ENCODE measurements at places on chromosomes 3 and 15.
A peak's percentile ranks its signal among the peaks of the same experiment; 100 is the strongest.

DNA sequence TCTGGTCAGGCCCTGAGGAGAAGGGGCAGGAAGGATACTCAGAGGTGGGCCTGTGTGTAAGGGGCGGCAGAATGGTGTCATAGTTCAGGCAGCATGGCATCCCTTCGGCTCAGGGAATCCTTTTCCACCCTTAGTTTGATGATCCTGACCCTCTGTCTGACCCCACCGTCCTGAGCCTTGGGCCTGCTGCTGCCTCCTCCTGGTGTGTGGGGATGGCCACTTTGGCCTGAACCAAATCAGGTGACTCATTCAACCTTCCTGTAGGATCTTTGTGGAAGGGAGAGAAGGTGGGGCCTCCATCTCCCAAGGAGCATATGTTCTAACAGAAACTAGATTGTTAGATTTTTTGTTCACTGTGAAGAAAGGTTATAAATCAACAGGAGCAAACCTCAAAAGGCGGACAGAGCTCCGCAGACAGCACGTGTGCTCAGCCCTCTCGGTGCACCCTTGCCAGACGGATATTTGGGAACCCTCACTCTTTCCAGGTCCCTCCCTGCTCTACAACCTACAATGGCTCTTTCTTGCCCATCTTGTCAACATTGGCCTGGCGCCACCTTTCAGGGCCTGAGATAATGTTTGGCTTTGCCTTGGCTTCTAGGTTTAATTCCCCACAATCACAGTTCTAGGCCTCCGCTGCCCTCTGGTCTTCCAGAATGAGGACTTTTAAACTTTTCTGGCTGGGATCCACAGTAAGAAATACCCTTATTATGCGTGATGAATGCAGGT lies 21.7 kb downstream of the THSD4 start:
- no peak for DNase-seq

GRCh38 chr3:158918008-158918407 lies 116.2 kb downstream of the MFSD1 start:
- DNase-seq: peak; percentile 22

- no peak for DNase-seq
These were observed 2.8 kb downstream of the FYCO1 start for GRCh38 chr3:45992821-45993221.

GRCh38 chr3:170144437-170144843 lies 37.1 kb downstream of the PHC3 start:
- DNase-seq: peak; percentile 50

DNA sequence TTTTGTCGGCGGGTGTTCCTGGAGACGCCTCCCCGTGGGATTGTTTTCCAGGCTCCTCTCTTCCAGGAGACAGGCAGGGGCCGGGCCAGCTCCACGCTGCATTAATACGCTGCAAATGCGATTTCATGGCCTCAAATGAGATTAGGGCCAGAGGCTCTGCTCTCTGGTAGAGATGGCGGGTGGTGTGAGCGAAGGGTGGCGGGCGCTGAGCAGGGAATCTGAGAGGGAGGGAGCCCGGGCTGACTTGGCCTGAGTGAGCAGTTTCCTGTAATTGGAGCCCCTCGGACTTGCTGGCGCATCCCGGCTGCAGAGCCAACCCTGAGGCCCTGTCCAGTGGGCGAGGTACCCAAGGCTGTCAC lies 7.4 kb upstream of the CCDC33 start:
- DNase-seq: no peak

GRCh38 chr3:78322780-78323179 lies 1282.9 kb downstream of the ROBO2 start:
- no peak for DNase-seq

DNA sequence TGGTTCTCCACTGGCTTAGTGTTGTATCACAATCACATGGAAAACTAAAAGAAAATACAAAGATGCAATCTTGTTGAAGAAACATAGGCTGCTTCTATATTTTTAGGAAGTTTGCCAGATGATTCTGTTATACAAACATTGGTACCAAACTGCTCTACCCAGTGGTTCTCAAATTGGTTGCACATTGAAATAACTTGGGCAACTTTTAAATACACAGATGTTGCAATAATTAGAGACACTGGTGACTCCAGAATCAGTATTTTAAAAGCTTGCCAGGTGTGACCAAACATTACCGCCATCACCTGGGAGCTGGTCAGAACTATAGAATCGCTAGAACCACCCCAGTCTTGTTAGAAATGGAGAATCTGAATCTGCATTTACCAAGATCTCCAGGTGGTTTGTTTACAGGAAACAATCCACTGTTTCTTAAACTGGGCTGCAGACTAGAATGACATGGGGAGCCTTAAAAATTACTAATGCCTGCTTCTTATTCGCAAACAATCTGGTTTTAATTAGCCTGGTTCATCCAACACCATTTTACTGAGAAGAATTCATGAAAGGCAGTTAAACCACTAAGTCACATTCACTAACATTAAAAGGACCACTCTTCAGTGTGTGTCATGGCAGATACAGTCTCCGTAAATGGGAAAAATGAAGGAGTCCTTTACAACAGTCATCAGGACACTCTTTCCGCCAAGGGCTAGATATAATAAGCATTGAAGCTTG lies 76.5 kb downstream of the ACAP2 start:
- DNase-seq: no peak

- no peak for DNase-seq
These were observed 93.0 kb downstream of the NECTIN3 start for GRCh38 chr3:111164621-111165020.

DNA sequence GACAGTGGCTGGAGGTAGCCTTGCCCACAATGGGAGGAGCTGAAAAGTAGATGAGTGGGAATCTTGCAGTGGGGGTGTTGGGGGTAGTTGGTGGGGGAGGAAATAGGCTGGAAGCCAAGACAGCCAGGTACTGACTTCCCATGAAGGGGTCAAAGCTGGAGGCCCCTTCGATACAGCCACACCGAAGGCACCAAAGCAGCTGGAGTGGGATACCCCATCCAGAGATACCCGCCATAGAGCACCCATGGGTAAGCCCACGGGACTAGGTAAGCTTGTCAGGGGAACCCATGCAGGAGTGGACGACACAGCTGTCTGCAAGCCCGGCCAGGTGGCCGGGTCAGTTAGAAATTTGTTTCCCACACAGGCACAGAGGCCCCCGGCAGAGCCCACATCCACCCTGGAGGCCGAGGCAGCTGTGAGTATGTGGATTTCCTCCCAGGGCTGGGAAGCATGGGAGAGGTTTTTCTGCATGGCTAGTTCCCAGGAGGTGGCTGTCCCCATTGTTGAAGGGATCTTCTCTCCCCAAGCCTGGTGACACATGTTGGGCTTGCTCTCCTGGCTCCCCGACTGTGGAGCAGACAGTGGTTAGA lies 28.6 kb downstream of the PRR23E start:
- no peak for DNase-seq

GRCh38 chr3:12356175-12356574 lies 67.3 kb downstream of the PPARG start:
- no peak for DNase-seq

DNA sequence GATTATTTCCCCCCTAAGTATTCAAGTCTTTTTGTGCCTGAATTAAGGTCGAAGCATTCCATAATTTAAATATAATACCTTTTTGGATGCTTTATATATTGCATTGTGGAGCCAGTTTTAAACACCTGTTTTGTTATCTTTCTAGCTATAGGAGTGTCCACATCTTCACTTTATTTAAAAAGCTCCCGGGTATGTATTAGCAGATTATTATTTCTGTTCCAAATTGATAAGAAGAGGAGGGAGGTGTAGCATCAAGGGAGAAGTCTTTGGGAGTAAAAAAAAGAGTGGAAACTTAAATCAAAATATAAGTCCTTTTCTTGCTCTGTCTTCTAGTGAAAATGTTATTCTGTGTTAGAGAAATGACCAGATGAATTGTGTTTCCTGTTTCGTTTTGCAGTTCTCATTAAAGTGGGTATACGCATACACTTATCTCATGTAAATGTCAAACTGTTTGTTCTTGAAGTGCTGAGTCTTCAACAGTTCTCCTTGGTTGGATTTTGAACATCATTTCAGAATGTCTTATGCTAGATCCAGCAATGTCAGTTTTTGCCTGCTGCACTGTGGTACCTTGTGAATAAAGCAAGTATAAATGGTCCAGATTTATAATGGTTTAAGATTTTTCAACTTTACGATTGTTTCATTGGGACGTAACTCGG lies 105.8 kb downstream of the FNDC3B start:
- peak; percentile 64 for DNase-seq

- DNase-seq: no peak
These were observed 45.4 kb downstream of the BTD start for GRCh38 chr3:15646851-15647511.

DNA sequence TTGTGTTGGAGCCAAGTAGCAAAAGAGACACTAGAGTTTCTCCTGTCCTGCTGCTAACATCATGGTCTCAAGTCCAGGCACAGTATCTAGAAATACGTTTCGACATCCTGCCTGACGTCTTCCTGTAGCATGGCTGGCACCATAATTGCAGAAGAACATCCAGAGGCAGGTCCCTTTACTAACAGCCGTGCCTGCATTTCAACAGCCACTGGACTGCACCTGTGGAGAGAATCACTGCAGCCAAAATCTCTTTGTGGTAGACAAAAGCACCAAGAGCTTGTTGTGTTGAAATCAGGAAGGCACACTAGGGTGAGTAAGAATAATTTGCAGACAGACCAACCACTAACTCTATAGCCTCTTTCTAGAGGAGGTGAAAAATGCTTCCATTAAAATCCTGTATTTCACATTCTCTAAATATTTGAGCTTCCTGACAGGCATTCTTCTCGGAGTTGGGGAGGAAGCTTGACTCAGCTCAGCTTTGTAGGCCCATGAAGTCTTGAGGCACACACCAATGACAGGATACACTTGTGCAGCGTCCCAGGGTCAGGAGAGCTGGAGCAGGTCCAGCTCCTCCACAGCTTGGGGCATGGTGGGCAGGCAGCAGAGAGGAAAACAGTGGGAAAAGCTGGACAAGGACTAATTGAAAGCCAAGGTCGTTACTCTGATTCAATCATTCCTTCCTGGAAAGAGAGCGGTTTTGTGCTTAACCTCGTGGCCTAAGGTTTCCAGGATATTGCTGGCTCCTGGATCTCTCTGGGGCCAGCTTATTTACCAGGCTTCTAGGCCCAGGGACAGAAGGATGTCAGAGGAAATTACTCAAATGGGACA lies 244.9 kb downstream of the FAM43A start:
- DNase-seq: no peak

DNA sequence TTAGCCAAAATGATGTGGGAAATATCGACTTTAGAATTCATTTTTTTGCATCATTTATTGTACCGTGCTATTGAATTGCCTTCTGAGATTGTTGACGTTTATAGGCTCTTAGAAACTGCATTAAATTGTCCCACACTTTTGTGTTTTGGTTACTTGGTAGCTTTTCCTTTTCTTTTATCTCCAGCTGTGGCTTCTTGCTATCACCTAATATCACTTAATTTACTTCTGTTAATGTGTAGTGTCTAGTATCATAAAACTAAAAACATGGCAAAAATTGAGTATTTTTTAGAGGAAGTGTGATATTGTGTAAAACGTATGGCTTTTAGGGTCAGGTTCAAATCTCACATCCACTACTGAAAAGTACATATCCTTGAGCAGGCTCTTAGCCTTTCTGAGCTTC lies 11.2 kb downstream of the TMOD3 start:
- DNase-seq: no peak

- no peak for DNase-seq
These were observed 55.1 kb downstream of the RBMS3 start for GRCh38 chr3:29335943-29336342.

GRCh38 chr3:167884481-167884880 lies 149.0 kb downstream of the SERPINI1 start:
- DNase-seq: no peak

- no peak for DNase-seq
These were observed 14.2 kb upstream of the COLQ start for GRCh38 chr3:15535732-15536131.

GRCh38 chr3:129500334-129500658 lies 28.1 kb upstream of the RHO start:
- no peak for DNase-seq

GRCh38 chr15:80584561-80584964 lies 110.5 kb upstream of the ABHD17C start:
- DNase-seq: no peak

DNA sequence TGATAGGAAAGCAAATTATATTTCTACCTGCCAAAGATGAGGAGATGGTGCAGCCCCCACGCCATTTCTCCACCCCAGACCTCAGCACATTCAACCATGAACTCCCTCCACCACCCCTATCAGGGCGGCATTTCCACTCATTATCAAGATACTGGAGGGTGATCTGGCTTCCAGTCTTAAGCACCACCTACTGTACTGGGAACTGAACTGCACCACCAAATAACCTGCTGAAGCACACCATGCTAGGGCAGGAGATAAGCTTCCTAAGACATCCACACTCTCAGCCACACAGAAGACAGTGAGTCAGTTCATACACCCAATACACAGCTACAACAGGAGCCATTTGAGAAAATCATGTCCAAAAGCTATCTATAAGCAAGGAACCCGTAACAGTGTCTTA lies 98.8 kb downstream of the FGF7 start:
- peak; percentile 11 for DNase-seq

- no peak for DNase-seq
These were observed 10.3 kb downstream of the ANKRD63 start for GRCh38 chr15:40272485-40273056.

- no peak for DNase-seq
These were observed 276.9 kb downstream of the GBE1 start for GRCh38 chr3:81484520-81484919.

DNA sequence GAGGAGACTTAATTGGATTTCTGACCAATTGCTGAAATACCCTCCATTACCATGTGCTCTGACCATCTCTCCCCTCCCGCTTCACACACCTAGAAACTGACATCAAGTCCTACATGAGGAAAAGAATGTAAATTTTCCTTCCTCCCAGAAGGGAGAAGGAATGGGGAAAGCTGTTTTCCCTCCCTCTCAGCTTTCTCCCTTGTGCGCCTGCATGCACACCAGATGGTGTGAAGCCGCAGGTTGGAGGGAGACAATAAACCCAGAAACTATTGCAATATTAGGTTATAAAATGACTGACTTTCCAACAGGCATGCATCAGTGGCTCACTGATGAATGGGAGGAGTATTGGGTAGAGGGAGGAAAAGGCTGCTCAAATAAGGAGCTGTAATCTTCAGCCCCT lies 50.9 kb downstream of the MB21D2 start:
- DNase-seq: no peak

DNA sequence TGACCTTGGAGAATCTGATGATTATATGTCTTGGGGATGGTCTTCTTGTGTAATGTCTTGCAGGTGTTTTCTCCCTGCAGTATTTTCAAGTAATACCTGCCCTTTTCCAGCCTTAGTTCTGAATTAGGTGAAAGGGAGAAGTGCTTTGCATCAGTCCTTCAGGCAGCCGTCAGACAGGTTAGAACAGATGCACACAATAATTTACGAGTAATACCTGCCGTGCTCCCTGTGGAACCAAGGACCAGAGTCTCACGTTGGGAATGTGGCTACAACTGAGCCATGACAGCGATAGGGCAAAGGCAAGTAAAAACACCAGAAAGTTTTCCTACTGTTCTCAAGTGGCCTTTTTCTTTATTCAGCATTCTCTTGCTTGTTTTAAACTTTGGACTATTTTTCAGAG lies 69.1 kb downstream of the CHCHD6 start:
- no peak for DNase-seq

GRCh38 chr3:6994081-6994668 lies 133.3 kb downstream of the GRM7 start:
- no peak for DNase-seq

- no peak for DNase-seq
These were observed 265.0 kb upstream of the AZI2 start for GRCh38 chr3:28613511-28614106.

Data from erythroblast (primary cell).